ENCODE measurements at places on chromosomes 12 and 14.
A peak's percentile ranks its signal among the peaks of the same experiment; 100 is the strongest.

- no peak for DNase-seq
Observed at GRCh38 chr12:16955083-16955657, 349.2 kb upstream of the LMO3 start.

DNA sequence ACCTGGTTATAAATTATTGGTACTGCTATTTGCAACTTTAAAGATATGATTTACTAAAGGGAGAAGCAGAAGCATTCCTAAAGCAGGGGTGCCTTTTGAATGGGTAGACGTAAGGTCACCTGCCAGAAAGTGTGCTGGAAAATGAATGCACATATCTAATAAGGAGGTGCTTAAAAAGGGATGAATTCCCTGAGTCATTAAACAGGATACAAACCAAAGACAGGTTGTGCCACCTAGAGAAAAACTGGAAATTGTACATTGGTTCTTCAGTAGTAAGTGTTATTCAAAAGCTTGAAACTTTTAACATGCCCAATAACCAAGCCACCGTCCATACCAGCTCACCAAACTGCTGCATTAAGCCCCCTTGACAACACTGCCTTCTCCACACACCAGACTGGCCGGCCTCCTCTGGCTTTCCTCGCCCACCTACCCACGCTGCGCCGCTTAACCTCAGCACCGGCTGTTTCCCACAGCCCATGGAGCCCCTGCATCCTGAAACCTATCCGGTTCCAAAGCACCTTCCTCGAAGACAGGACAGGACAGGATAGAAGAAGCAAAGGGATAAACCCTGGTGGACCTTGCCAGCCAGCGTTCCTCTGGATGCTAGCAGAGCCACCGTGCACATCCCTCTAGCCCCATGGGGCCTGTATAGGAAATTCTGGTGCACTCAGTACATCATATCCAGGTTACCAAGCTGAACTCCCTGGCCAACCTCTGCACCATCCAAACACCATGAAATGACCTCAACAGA is 201.5 kb upstream of the CAND1 start:
- no peak for DNase-seq

DNA sequence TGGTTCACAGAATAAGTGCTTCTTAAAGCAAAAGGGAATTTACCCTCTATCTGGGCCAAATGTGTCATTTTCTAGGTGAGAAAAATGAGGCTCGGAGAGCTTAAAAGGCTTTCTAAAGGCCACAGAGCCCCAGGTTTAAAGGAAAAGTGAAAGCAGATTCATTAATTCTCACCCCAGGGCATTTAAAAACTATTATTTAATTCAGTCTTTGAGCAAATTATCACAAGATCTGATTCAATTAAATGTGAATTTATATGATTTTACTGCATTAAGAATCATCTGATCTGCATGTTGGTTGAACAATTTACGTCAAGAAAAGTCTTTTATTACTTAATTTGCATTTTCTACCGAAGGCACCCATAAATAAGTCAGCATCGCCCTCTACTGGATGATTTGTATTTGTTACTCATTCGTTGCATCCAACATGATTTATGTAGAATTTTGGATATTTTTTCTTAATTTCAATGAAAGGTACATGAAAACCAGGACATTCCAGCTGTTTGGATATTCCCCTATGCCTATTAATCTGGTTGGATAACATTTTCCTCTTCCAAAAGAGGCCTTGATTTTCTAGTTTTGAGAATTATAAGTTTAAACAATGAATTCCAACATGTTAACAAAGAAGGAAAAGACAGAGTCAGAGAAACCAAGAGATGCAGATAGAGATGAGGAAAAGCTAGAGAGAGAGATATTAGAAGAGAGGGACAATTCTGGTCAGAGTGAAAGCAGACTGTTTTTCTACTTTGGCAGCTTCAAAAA is 19.1 kb upstream of the DHRS7 start:
- DNase-seq: peak; percentile 81

DNA sequence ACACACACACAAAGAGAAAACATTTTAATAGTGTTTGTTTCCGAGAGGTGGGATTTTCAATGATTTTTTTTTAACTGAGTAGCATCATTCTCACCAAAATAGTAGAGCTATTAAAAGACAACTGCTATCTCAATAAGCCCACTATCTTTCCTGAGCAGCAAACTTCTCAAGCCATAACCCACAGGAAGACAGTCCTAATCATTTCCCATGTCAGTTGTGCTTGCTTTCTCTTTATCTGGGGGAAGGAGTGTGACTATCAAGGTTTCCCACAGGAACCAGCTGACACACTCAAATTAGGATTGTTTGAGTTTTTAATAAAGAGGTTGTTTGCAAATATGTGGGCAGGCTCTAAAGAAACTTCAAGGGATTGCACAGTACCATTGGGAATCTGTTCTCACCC is 4.9 kb upstream of the MAX start:
- no peak for DNase-seq

DNA sequence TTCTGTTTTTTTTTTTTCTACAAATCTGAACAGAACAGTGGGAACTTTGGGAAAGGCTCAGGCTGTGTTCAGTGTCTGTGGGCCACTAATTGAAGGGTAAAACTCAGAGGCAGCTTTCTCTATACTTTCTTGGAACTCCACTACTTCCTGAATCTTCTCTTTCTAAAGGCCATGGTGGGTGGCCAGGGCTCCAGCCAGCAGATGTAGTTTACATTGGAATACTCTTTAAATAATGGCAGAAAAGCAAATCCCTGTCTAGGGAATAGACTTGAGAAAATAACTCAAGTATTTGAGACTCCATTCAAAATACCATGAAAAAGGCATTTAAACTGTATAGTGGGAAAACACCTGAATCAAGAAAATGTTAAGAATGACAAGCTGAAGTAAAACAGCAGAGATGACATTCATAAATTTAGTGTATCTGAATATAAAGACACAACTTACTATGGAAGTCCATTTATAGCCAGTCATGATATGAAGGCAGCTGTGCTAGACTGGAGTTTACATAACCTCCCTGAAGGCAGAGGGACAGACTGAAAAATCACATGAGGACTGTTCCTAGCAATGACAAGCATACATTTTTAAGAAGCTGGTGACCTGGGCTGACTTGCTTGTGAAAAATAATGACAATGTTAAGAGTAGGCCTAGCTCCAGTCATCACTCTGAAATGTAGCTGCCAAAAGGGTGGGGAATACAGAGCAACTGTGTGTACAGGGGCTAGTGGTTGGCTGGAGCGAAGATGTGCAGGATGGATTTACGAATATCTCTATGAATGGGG is 168.6 kb downstream of the STXBP6 start:
- no peak for DNase-seq

- DNase-seq: peak; percentile 43
Observed at GRCh38 chr14:103121121-103121845, 2.0 kb upstream of the TNFAIP2 start.

DNA sequence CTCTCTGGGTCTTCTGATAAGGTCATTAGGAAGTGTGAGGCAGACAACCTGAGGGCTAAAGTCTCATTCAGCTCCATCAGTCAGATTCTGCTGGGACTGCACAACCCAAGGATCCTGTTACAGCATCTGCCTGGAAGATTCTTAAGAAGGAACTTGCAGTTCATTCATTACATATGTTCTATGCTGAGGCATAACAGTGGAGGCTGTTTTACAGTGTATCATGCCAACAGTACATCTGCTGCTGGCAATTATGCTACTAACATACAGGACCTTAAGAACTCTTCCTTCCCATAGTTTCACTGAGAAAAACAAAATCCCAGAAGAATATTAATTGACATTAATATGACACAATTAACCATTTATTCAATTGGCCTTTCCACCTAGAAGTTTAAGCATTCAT is 968.6 kb downstream of the DIO2 start:
- DNase-seq: no peak

DNA sequence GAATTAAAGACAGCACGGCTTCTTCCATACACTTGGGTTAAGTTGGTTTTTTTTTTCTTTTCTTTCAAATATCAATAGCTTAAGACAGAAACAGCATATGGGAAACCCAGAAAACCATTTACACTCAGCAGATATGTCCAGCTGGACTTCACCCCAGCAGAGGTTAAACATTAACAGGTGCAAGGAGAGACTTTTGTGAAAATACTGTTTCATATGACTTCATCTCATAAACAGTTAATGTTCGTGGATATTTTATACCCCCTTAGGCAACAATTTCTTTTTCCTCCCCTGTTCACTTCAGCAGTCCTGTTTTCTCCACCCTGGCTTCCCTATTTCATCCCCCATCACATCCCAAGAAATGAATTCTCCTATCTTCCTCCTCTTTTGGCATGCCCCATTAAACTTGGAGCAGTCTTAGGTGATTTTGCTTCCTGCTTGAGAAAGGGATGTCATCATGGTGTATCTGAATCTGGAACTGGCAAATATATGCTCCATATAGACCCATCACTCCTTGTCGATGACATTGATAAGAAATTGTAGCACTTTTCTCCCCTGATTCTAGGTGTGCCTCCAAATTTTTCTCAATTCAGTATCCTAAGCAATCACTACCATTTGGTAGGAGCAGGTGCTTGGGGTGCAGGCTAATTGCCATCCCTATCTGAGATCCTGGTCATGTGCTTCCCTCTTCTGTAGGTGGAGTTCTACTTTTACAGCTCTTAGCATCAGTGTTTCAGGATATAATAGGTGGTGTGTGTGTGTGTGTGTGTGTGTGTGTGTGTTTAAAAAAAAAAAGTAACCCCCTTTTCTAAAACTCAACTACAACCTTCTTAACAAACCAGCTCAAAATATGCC is 67.9 kb downstream of the BMP4 start:
- DNase-seq: no peak

- DNase-seq: no peak
Observed at GRCh38 chr12:104455578-104456416, 951 bp upstream of the CHST11 start.

- no peak for DNase-seq
Observed at GRCh38 chr12:82694276-82694675, 7.6 kb downstream of the TMTC2 start.

DNA sequence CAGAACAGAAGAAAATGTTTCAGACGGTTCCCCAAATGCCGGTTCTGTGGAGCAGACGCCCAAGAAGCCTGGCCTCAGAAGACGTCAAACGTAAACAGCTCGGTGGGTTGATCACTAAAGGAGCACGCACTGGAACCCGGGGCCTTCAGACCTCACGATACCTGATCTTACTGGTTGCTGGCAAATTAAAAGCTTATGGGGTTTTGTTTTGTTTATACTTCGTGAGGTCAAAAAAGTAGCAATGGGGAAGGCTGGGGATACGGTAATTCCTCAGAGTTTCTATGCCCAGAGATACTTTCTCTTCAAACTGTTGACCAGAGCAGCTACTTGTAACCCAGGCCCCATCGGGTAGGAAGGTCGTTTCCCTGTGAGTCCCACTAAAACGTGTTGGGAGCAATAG is 1.7 kb downstream of the CDKN1B start:
- DNase-seq: no peak

DNA sequence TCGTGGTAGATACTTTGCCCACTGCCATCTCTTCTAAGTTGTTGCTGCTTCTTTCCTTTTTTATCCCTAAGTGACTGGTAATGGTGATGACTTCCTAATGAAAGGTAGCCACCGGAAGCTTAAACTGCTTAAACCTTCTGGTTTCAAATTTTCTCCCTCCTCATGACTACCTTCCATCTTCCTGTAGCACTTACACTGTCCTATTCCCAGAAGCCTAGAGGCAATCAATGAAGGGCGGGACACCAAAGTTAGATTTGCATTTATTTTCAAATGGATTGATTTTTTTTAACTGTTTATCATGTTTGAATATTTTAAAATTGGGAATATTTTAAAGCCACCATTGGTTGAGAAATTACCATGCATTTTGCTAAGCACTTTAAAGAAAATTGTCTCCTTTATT is 64.7 kb downstream of the MSRB3 start:
- no peak for DNase-seq

GRCh38 chr14:100144996-100145646 is 14.3 kb downstream of the DEGS2 start:
- DNase-seq: no peak

GRCh38 chr12:49632986-49633702 is 9.8 kb downstream of the PRPF40B start:
- no peak for DNase-seq

- DNase-seq: no peak
Observed at GRCh38 chr12:109824731-109825130, 8.5 kb downstream of the TRPV4 start.

GRCh38 chr12:131055596-131056233 is 102.0 kb downstream of the ADGRD1 start:
- DNase-seq: no peak

DNA sequence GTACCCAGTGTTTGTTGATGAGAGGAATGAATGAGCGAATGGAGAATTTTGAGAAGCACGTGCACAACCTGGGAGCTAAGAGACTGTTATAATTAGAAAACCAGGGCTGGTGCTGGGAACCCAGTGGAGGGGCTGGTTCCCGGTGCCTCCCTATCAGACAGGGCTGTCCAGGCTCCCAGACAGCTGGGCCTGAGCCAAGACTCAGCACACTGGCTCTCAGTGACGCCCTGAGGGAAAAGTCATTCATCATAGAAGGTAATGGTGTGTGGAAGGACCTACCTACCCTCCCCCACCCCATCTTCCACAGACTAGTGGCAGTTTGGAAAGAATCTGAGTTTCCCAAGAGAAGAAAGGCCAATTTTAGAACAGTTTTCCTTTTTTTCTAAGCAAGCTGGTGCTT is 34.7 kb downstream of the KCNA5 start:
- DNase-seq: peak; percentile 44

GRCh38 chr14:78154827-78155226 is 15.3 kb upstream of the NRXN3 start:
- DNase-seq: no peak

GRCh38 chr12:66768293-66768692 is 89.4 kb upstream of the GRIP1 start:
- no peak for DNase-seq

DNA sequence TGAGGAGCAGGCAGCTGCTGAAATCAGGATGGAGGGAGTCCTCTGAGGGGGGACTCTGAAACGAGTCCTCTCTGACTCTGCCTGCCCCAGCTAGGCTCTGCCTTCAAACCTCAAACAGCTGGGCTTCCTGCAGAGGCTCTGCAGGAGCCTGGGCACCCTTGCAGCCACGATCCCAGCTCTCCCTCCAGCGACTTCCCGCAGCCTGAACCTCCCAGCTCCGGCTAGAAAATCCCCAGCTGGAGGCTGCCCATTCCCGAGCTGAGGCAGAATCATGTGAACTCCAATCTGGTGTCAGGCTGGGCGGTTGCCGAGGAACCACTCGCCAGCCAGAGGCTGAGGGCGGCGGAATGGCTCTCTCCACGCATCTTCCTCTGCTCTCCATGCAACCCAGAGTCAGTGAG is at the start of gene GPR68:
GPR68 (minus strand) TSS at position 204 of the 401 bp plus-strand sequence. CDS start 9,654 bp downstream, outside the sequence.
- peak; percentile 56 for DNase-seq

GRCh38 chr14:92252323-92252722 is 70.6 kb upstream of the SLC24A4 start:
- DNase-seq: no peak

- no peak for DNase-seq
Observed at GRCh38 chr12:130762319-130762675, 46.2 kb upstream of the RIMBP2 start.

Data from NCI-H1092 (cell line).